NCI-H460 (cell line): ENCODE measurements at places on chromosomes 7 and 10. TPM values are rescaled to one million over a fixed set of nuclear protein-coding genes. Genes with fewer than 3 reads are reported as not detected.
A peak's percentile ranks its signal among the peaks of the same experiment; 100 is the strongest.

- DNase-seq: no peak
Observed at GRCh38 chr7:2029211-2029905, 203.4 kb downstream of the MAD1L1 start.

The ANXA8 gene
- not detected in 2 replicates for total RNA-seq

The ZNF425 gene
- total RNA-seq: 0.26 and 0.87 TPM in 2 replicates

- DNase-seq: peak; percentile 3
Observed at GRCh38 chr7:111561654-111561903, 713 bp downstream of the IMMP2L start.

The SVOPL gene
- not detected in 2 replicates for total RNA-seq

DNA sequence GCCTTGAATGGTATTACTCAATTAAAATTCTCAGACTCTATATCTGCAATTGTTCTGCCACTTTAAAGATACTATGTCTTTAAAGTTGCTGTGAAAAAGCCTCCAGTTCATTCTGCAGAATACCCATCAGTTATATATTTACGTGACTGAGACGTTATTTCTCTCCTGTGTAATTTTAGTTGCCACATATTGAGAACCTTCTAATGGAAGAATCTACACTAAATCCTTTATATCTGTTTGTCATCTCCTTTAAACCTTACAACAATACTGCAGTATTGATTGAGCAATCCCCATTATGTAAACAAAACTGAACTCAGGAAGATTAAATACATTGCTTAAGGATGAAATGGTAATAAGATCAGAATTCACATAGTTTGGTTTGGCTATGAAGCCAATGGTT is 30.0 kb downstream of the GPR141 start:
- DNase-seq: no peak

GRCh38 chr7:43838201-43838658 is 31.1 kb downstream of the MRPS24 start:
- no peak for DNase-seq

DNA sequence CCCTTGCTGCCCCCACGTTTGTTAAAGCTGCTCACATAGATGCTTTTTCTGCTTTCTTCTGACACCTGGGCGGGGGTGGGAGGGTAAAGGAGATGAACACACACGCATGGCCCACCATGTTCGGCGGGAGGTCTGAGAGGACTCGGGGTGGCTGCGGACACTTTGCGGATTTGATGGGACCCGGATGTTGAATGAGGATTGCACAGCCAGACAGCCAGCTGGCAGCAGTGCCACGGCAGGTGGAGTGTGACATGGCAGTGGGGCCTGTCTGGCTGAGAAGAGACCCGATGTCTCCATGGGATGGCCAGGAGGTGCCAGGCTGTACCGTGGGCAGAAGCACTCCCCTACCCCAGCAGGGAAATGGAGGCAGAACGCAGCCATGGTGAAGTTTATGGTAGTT is 31.2 kb downstream of the PPP2R2D start:
- no peak for DNase-seq

The OR13A1 gene
- not detected in 2 replicates for total RNA-seq

DNA sequence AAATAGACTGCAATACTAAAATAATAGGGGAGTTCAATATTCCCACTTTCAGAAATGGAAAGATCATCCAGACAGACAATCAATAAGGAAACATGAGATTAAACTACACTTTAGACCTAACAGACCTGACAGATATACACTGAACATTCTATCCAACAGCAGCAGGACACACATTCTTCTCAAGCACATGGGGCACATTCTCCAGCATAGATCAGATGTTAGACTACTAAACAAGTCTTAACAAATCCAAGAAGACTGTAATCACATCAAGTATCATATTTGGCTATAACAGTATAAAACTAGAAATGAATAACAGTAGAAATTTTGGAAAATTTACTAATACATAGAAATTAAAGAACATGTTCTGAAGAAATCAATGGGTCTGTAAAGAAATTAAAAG is 458.9 kb upstream of the ANKRD30A start:
- no peak for DNase-seq

GRCh38 chr7:131636092-131636491 is 79.7 kb upstream of the PODXL start:
- DNase-seq: no peak

- DNase-seq: no peak
Observed at GRCh38 chr7:33248671-33249070, 119.3 kb downstream of the BBS9 start.

DNA sequence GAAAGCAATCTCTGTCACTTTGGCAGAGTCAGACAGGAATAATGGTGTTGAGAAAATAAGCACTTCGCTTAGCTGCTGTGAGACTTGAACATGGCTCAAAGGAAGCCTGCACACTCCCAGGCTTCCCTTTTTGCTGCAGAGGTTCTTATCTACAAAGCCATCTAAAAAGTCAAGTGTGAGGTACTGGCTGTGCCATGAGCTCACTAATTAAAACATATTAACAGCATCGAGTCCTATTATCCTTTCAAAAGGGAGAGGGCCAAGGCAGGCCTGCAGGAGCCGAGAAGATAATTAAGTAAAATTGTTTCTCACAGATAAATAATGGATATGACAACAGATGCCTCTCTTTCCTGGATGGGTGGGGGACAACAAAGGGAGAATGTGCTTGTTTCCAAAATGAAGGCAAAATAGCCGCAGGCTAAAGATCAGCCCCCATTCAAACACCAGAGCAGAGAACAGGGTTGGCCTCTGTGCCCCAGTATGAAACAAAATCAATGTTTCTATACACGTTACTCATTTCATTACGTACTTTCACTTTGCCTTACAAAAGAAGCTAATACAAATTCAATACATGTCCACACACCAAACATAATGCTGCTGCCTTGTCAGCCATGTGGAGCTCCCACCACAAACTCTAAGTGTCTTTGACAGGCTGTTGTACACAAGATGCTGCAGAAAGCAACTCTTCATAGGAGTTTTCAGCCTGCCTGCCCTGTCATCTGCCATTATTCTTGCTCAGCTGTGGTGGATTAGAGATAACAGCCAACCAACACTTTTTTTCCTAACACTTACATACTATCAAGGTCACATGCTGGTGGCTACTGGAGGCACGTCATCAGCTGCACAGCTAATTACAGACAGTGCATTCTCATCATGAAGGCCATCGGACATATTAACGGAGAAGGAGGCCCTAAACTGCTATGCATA is 55.3 kb downstream of the ELAPOR2 start:
- DNase-seq: no peak

The C10orf143 gene
- total RNA-seq: 0.27 TPM in 1 of 2 replicates, not detected in the other

DNA sequence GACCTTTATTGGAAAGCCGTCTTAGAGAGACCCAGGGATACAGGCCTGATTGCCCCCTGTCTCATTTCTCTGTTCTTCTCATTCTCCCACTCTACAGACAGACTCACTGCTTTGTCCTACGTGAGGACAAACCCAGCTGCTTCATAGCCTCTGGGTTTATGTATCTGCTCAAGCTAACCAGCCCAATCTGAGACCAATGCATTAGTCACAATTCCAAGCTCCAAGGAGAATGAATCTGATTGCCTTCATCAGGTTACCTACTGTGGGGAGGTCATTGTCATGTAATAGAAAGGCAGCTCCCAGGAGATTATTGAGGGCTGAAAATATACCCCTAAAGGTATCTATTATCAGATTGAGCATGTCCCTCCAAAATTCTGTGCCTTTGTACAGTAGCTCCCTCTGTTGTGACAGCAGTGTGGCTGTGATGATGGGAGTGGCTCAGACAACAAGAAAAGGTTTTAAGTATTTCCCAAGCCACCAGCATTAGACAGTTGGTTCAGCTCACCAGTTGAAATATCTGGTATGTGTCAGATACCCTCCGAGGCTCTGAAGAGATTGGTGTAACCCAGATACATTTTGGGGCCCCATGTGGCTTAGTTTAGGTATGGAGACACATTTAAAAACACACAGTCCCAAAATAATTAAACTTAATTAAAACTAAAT is 123.1 kb upstream of the EEPD1 start:
- no peak for DNase-seq

The FBXO24 gene
- total RNA-seq: 0.69 and 1.3 TPM in 2 replicates

DNA sequence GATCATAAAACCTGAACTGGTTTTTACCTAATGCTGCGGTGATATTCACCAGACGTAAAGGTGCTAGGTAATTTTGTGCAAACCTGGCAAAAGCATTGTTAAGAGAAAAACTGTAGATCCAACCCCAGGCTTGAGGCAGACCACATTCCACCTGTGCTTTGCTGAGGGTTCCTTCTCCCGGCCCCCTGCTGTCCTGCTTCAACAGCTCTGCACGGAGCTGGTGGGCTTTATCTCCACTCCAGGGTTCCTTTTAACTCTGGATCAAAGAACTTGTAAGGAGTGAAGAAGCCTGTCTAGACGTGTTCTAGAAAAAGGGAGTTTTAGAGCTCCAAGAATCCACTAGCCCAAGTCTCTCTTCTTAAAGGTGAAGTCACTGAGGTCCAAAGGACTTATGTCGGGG is 87.5 kb upstream of the NMT2 start:
- DNase-seq: no peak

The INA gene
- not detected in 2 replicates for total RNA-seq

The WASHC2A gene
- 21.3 and 34.6 TPM in 2 replicates for total RNA-seq

The CPVL gene
- total RNA-seq: 30.0 and 33.0 TPM in 2 replicates

GRCh38 chr10:121526801-121527221 is 71.4 kb downstream of the FGFR2 start:
- DNase-seq: no peak

The LRRC4 gene
- not detected in 2 replicates for total RNA-seq

DNA sequence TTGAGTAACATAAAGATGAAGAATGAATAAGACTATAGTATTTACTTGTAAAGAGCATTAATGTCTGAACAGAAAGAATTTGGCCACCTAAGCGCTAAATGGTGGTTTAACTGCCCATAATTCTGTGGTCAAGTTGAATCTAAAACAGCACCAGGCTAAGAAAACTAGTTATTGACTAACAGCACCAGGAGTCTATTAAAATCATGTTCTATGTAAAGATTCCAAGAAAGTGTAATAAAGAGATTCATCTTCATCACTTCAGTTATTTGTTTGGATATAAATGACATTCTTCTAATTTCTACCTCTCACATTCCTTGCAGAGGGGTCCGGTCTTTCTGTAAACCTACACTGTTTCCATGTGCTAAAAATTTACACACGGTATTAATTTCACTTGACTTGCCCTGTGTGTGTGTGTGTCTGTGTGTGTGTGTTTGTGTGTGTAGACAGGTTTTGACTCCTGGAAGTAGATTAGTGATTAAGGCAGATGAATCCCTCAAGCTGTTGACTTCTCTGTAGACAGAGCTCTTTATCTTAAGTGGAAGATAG is 84.4 kb downstream of the KLF6 start:
- no peak for DNase-seq

DNA sequence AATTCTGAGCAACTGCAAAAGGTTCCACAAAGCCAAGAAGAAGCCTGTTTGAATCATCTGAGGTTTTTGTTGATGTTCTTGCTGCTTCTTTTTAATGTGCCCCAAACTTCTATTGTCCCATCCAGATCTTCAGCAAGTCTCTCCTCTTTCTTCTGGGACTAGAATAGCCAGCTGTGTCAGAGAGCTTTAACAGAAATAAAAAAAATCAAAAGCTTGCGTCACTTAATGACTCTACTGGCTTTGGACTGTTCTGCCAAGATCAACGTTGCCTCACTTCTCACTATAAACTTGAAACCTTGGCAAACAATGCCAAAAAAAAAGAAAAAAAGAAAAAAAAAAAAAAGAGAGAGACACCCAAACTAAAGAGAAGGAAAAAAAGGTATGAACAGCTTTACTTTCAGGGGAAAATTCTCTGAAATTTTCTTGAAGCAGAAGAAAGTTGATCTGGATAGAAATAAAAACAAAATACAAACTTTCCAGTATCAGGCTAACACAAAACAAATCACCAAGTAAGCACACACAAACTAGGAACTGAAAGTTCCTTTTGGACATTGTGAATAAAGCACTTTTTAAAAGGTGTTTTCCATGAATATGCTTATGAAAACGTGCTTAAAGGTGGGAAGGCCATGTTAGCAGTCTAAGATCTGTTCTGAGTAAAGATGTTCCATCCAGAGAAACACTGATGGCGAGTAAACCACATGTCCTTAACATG is 14.8 kb downstream of the USP54 start:
- peak; percentile 13 for DNase-seq

The GPR85 gene
- 0.09 TPM in 1 of 2 replicates, not detected in the other for total RNA-seq

GRCh38 chr7:116148108-116148507 is 62.2 kb upstream of the TES start:
- DNase-seq: no peak

DNA sequence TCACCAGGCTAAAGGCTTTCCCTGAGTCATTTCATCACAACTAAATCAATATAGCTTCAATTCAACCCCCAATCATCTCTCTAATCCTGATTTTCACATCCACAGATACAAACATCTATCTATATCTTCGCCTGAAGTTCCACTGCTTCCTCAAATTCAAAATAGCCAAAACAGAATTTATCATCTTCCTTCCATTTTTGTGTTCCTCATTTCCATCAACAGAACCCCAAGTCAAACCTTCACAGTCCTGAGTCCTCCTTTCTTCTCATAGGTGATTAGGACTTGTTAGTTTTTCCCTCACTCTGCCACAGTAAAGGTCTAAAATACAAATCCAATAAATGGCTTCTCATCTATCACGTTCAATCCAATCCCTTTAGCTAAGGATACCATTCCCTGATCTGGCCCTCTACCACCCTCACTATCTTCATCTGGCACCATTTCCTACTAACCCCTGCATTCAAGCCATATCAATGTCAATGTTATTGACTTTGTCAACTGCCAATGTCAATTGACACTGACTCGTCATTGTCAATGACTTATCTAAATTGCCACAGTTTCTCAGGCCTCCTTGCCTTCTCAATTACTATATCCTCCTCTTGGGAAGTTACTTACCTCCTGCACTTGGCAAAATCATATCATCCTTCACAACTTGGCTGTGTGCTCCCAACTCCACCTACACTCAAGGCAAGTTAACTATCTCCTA is 2.6 kb downstream of the HYCC1 start:
- DNase-seq: no peak

GRCh38 chr7:42432644-42433043 is 195.6 kb upstream of the GLI3 start:
- DNase-seq: no peak

DNA sequence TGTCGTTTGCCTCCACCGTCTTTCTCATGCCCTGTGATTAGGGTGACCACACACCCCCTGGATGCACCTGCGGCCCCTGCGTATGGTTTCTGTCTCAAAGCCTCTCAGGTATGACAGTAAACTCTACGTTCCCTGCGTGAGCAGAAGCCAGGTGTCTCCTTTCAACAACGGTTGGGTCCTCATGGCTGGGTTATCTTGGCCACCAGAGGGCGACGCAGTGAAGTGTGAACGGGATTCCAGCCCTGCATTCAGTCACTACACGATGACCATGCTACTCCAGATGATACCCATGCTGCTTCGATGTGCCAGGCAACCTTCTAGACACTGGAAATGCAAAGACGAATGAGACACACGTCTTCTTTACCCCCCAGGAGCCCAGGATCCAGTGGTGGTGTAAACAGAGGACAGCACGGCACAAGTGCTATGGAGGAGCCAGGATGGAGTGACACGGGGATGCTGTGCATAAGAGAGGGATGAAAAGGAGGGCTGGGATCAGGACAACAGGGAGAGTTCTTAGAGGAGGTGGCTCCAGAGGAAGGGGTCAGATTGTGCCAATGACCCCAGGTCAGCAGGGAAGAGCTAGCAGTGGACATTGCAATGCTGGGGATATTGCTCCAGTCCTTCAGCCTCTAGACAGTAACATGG is 228.1 kb upstream of the PFKP start:
- DNase-seq: peak; percentile 32

- DNase-seq: no peak
Observed at GRCh38 chr10:111996103-111996502, 187.5 kb downstream of the GPAM start.
